ENCODE measurements at places on chromosomes 7 and 10. TPM values are rescaled to one million over a fixed set of nuclear protein-coding genes. Genes with fewer than 3 reads are reported as not detected.

HMX2 gene
- polyA plus RNA-seq, result not detected

CYP3A5 gene
- 0.16 TPM for polyA plus RNA-seq

KCNH2 gene
- polyA plus RNA-seq, result 2.5 TPM

MUC3A gene
- polyA plus RNA-seq, result not detected

HOXA9 gene
- 0.20 TPM for polyA plus RNA-seq

SLC39A12 gene
- not detected for polyA plus RNA-seq
